CD4-positive, alpha-beta T cell treated with Interleukin-21 for 1 hour (primary cell): ENCODE measurements at places on chromosomes 3 and 15.

DNA sequence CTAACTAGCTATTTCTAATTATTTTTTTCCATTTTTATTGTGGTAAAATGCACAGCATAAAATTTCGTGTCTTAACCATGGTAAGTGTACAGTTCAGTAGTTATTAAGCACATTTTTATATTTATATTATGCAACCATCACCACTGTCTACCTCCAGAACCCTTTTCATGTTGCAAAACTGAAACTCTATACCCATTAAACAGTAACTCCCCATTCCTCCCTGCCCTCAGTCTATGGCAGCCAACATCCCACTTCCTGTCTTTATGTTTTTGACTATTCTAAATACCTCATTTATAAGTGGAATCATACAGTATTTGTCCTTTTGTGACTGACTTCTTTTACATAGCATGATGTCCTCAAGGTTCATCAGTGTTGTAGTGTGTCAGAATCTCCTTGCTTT, 25.5 kb downstream of the SLC35A5 start:
- no peak for DNase-seq

DNA sequence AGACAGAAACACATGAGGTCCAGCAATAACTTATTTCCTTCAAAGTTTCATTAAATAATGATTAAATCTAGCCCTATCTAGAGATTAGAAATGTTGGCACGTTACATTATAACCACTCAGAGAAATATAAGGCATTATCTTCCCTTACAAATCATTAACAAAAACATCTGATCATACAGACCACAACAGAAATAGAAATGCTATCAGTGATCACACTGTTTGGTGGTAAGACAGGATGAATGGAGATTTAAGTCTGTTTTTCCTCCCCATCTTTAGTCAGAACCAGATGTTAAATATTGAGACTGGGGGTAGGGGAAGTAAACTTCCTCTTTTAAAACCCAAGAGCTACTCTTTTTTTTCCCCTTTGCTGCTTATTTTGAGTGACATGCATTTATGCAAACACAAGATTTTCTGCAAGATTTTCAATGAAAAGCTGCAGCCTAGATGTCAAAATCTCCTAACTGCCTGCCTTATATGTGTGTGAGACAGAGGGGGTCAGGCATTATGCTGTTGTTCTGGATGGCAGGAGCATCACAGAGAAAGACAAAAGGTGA, 70.4 kb downstream of the CBLB start:
- DNase-seq = no peak

- no peak for DNase-seq
These were observed 1.7 kb downstream of the SEMA5B start for GRCh38 chr3:123025642-123026521.

GRCh38 chr3:105039004-105039403, 327.7 kb upstream of the ALCAM start:
- no peak for DNase-seq

- DNase-seq = no peak
These were observed 29.5 kb downstream of the BOC start for GRCh38 chr3:113240841-113241240.

DNA sequence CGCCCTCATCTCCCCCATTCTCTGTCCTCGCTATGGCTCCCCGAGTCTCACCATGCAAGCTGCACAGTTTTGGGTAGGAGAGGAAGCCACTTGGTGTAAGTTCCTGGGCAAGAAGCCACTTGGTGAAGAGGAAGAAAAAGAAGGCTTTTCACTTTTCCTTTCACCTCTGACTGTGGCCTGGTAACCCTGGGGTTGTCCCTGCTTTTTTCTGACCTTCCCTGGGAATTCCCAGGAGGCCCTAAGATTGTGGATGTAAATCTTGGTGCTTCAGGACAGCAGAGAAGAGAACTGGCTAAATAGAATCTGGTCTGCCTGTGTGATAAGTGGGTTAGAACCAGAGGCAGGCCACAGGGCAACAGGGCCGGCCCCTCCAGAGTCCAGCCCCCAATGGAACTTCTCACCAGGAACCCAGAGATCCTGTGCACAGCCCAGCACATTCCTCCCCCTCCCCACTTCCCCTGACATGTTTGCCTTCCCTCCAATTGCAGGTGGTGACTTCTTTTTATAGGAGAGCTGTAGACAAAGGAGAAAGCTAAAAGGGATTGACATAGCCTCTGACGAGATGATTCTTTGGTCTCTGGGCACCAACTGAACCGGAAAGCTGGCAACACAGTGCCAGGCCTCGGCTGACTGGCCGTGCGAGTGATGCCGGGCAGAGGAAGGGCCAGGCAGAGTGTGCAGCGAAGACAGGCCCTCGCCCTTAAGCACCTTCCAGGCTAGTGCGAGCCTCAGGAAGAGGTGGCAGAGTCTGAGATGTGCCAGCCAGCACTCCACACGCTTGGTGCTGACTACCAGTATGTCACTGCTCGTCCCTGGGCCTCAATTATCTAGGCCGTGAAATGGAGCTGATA, 19.4 kb upstream of the SKOR1 start:
- DNase-seq = no peak

- DNase-seq = no peak
These were observed 12.0 kb downstream of the MTMR10 start for GRCh38 chr15:30979457-30979856.

GRCh38 chr15:28004143-28005003, 94.7 kb downstream of the OCA2 start:
- no peak for DNase-seq

GRCh38 chr3:3134750-3135448, 8.2 kb downstream of the TRNT1 start:
- no peak for DNase-seq

GRCh38 chr15:94749811-94750617, 518.7 kb downstream of the MCTP2 start:
- no peak for DNase-seq

- DNase-seq = no peak
These were observed 261.0 kb downstream of the PYDC2 start for GRCh38 chr3:191721990-191722389.

DNA sequence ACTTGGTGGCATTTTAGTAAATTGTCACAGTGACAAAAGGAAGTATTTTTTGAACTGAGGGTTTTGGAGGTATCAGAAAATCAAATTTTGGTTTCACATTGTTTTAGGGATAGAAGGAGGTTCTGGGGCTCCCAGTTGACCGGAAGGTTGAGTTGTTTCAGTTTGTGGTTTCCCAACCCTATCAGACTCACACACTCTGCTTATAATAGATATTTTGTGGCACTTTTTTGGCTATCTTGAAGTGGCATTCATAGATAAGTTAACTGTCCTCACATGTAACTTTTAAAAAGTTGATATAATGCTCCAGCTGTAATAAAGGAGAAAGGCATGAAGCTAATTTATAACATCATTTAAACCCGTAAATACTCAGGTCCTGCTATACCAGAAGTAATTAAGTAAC, 12.8 kb downstream of the ARMC8 start:
- DNase-seq = no peak

DNA sequence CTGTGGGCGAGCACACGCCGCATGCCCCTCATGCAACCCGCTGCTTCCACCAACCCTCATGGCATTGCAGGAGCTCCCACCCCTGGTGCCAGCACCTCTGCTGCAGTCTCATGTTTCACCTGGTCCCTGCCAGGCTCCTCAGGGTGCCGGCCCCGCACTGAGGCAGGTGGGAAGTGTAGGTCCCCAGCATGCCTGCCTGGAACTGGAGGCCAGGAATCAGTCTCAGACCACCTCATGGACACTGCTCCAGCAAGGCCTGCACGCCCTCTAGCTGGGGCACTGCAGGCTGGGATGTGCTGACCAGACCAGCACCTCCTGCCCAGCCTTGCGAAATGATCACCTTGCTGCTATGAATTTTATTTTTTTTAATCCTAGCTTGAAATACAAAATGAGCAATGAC, 39.1 kb downstream of the OCA2 start:
- no peak for DNase-seq

DNA sequence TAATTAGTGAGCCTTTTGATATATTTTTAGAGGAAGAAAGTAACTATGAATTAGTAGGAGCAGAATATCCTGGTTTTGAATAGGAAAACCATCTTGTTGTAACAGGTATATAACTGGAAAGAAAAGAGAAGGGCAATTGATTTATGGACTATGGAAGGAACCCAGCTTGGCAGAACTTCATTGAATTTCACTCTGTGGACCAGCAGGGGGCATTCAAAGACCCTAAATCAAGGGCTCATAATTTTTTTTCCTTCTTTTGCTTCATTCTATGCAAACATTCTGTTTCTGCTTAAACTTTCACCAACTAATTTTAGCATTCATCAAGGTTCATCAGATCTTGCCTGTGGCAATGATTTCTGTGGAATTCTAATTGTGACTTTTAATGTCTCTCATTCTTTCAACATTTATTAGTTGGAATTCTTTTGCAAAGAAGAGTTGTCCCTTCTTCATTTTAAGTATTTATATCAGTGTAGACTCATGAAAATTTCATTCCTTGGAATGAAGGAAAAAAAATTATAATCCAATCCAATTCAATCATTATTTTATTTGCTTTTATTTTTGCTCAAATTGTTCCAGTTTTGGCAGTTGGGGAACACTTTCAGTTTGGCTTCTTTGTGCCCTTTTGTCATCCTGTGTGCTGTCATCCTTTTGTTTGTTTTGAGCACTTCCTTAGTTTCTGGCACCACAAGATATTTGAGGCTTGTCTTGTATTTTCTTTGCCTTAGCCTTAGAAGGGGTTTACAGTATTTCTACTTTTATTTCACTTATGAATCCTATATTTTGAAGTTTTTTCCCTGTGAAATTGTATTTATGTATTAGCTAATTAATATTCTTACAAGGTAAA, 30.4 kb downstream of the NXPE3 start:
- DNase-seq = peak; percentile 70

DNA sequence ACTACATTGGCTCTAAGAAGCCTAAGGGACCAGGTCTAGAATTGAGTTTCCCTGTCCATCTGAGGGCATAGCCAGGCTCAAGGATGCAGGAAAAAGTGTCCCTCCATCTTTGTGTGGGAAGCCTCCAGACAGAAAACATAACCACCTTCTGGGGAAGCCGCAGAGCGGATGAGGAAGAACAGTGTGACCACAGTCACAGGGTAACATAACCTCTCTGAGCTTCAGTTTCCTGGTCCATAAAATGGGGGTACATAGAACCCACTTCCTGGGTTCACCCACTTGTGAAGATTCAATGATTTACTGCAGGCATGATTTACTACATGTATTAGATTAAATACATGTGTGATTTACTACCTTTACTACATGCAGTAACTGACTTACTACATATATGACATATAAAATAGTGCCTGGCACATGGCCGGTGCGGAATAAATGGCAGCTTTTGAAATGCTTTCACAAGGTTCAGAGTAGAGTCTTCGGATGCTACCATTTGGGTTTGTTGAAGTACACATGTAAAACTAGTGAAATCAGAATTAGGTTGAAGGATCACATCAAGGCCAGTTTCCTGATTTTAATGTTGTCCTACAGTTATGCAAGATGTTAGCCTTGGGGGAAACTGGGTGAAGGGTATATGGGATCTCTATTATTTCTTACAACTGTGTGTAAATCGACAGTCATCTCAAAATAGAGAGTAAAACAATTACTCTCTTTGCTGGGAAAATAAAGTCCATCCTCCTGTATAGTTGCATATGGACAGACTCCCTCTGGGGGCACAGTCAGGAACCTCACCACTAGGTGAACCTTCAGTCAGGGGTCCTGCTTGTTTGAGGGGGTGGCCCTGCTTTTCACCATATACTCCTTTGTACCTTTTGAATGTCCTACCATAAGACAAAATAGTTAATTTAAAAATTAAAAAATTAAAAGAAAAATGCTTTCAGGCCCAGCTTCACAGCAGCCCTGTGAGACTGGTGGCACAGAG, 86.0 kb downstream of the SEMA5B start:
- peak; percentile 25 for DNase-seq

GRCh38 chr3:49841126-49841696, 15.2 kb downstream of the TRAIP start:
- DNase-seq = no peak

GRCh38 chr15:59170295-59171066, 36.2 kb upstream of the LDHAL6B start:
- no peak for DNase-seq

DNA sequence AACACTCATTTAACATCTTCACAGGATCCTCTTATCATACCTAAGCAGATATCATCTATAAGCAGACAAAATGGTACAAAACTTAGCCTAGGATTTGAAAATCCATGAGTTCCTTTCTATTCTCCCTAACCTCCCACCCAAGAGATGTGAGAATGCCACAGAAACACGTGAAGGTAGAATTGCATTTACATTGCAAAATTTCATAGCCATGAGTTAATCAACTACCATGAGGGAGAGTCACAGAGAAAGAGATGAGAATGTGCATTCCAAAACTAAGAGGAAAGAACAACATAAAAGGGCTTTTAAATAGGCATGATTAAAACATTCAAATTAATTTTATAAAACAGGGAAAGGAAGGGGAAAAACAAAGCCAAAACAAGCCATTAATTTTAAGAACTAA, 806.2 kb downstream of the NTRK3 start:
- DNase-seq = no peak

- no peak for DNase-seq
These were observed 19.0 kb downstream of the SPG21 start for GRCh38 chr15:64970698-64971097.

DNA sequence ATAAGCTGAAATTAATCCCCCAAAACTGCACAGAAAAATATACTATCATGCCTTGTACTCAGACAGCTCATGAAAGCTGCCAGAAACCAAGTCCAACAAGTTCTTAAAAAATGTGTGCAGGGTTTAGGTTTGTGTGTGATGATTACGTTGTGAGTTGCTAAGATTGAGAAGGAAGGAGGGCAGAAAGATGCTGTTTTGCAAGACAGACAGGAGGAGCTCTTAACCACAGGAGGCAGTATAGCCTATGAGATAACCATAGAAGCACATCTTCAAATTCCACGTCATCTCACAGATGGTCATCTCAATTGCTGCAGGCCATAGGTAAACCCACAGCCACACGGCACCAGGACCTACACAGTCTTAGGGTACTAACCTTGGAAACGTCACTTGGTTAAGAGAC, 191.9 kb downstream of the STT3B start:
- no peak for DNase-seq

DNA sequence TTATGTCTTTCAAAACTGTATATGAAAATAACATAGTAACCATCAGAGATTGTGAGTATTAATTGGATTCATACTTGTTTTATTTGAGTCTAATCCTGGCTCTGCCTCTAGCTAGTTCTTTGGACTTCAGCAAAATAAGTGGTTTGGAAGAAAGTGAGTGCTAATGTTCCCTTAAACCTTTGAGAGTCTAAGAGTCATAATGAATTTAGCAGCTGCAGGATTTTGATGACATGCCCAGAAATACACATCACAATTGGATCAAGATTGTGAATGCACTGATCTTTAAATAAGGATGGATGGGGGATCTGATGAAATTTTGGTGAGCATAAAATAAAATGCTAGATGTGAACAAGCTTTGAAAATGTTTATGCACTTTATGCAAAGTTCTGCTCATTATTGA, 79.9 kb upstream of the FAM98B start:
- no peak for DNase-seq

GRCh38 chr3:90031121-90031520, 923.7 kb downstream of the EPHA3 start:
- no peak for DNase-seq

GRCh38 chr3:60010781-60011180, 961.0 kb upstream of the CFAP20DC start:
- peak; percentile 81 for DNase-seq
